ENCODE measurements at places on chromosomes 3 and 15. TPM values are rescaled to one million over a fixed set of nuclear protein-coding genes. Genes with fewer than 3 reads are reported as not detected.

DNA sequence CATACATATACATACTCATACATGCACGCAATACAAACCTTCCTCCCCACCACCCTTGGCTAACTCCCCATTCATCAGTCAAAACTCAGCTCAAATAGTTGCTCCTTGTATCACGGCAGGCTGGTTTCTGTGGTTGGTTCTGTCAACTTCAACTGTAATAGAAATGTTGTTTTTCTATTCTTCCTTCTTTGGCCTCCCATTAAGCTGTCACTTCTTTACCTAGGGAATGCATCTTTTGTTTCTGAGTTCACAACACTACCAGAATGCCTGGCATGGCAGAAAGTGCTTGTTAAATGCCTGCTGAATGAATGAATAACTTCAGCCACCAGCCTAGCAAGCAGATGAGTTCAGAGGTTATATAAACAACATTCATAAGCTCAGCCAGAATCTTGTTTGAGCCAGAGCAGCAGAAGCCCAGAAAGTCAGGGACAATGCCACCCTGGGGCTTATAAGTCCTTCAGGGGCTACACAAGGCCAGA lies 63.1 kb downstream of the B3GALNT1 start:
- H3K4me1 ChIP-seq: no peaks in the 10 kb centered on the region
- no peak overlapping the region for H3K27ac ChIP-seq
- no peak for DNase-seq
- H3K27me3 ChIP-seq: no peaks in the 10 kb centered on the region
- H3K4me3 ChIP-seq: no peak overlapping the region
- H3K36me3 ChIP-seq: no peaks in the 10 kb centered on the region

DNA sequence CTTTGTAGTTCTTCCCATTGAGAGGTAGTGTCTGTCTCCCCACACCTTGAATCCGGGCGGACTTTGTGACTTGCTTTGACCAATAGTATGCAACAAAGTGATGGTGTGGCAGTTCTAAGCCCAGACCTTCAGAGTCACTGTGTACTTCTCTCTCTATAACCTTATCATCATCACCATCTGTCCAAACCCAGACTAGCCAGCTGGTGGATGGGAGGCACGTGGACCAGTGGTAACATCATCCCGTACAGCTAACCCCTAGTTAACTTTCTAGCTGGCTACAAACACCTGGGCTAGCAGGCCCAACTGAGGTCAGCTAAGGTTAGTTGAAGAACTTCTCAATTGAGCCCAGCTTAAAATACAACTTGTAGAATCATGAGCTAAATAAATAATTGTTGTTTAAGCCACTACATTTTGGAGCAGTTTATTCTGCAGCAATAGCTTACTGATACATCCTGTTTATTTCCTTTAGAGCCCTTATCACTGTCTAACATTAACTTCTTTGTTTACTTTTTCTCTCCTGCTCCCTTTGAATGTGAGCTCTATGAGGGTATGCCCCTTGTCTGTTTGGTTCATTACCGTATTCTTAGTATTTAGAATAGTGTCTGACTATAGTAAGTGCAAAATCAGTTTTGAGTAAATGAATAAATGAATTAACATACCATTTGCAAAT lies 11.5 kb upstream of the CCR9 start:
- no peak for DNase-seq
- H3K27me3 ChIP-seq: peaks cover 13% of the 10 kb centered on the region
- no peak overlapping the region for H3K27ac ChIP-seq
- no peak overlapping the region for H3K4me3 ChIP-seq
- no peaks in the 10 kb centered on the region for H3K4me1 ChIP-seq
- H3K36me3 ChIP-seq: no peaks in the 10 kb centered on the region

- peaks cover 50% of the 10 kb centered on the region for H3K36me3 ChIP-seq
Measured at GRCh38 chr3:15044326-15044725, 20.8 kb downstream of the MRPS25 start.

The RASGRP1 gene
- polyA plus RNA-seq: 1.1 TPM

- H3K27me3 ChIP-seq: no peaks in the 10 kb centered on the region
- no peaks in the 10 kb centered on the region for H3K4me1 ChIP-seq
- H3K27ac ChIP-seq: no peak overlapping the region
- peak; percentile 38 for DNase-seq
Measured at GRCh38 chr15:48352474-48353072, 21.3 kb downstream of the DUT start.

The IGSF11 gene
- polyA plus RNA-seq: 0.68 TPM

- H3K4me3 ChIP-seq: no peak overlapping the region
- H3K4me1 ChIP-seq: peaks cover 48% of the 10 kb centered on the region
- H3K27me3 ChIP-seq: no peaks in the 10 kb centered on the region
- peak overlapping the region; percentile 15 for H3K27ac ChIP-seq
- peak; percentile 75 for DNase-seq
Measured at GRCh38 chr3:99542767-99543518, 95.5 kb upstream of the COL8A1 start.

- peaks cover 27% of the 10 kb centered on the region for H3K4me1 ChIP-seq
- no peak overlapping the region for H3K4me3 ChIP-seq
- H3K36me3 ChIP-seq: no peaks in the 10 kb centered on the region
Measured at GRCh38 chr15:40052604-40053003, 13.6 kb upstream of the SRP14 start.

DNA sequence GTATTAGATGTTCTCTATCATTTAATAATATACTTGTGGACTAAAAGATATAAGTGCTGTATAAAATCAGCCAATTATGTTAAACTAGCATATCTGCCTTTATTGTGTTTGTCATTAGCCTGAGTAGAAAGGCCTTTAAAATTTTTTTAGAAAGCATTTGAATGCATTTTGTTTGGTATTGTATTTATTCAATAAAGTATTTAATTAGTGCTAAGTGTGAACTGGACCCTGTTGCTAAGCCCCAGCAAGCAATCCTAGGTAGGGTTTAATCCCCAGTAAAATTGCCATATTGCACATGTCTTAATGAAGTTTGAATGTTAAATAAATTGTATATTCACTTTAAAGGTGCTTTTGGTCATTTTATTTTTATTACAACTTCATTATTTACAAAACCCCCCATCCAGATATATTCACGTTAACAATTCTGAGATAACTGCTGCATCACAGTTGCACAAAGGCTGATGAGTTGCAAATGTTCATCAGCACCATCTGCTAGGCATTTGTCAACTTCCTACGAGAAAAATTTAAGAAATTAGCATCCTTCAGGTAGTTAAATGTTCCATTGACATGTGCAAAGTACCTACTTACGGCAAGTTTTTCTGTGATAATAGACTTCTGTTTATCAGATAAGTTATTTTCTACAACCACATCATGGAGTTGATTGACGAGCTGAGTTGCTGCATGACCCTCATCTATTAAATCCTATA lies 6.3 kb downstream of the EIF4A2 start:
- no peak overlapping the region for H3K27ac ChIP-seq
- no peak overlapping the region for H3K4me3 ChIP-seq
- H3K4me1 ChIP-seq: peaks cover 16% of the 10 kb centered on the region
- DNase-seq: no peak
- peaks cover 50% of the 10 kb centered on the region for H3K36me3 ChIP-seq

- H3K4me3 ChIP-seq: no peak overlapping the region
- no peaks in the 10 kb centered on the region for H3K27me3 ChIP-seq
- no peaks in the 10 kb centered on the region for H3K4me1 ChIP-seq
Measured at GRCh38 chr3:28936154-28936553, 344.7 kb upstream of the RBMS3 start.

- peaks cover 27% of the 10 kb centered on the region for H3K36me3 ChIP-seq
- no peak overlapping the region for H3K4me3 ChIP-seq
- no peak overlapping the region for H3K27ac ChIP-seq
- H3K4me1 ChIP-seq: no peaks in the 10 kb centered on the region
Measured at GRCh38 chr15:101269479-101270223, 7.6 kb downstream of the SELENOS start.

Measured in keratinocyte (primary cell).